HCT116 (cell line): ENCODE measurements at places on chromosomes 12 and 14. TPM values are rescaled to one million over a fixed set of nuclear protein-coding genes. Genes with fewer than 3 reads are reported as not detected.

NPFF gene
- not detected for total RNA-seq

- DNase-seq, result no peak
Observed at GRCh38 chr12:131124487-131125280, 171.0 kb downstream of the ADGRD1 start.

TAS2R42 gene
- total RNA-seq, result not detected

DNA sequence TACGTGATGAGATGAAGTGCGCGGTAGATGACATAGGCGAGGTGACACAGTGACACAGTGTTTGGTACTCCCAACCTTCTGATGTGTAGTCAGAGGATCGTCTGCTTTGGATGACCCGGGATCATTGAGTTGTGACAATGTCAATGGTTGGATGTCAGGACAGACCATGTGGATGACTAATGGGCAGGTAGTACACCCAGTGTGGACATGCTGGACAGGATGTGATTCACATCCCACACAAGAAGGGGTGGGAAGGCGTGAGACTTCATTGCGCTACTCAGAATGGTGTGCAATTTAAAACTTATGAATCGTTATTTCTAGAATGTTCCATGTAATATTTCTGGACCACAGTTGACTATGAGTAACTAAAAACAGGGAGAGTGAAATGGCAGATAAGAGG is 23.8 kb downstream of the MAP3K9 start:
- DNase-seq, result no peak

GTF2A1 gene
- total RNA-seq, result 39.7 TPM

GRCh38 chr12:2958432-2959191 is 585 bp upstream of the TEAD4 start:
- peak; percentile 33 for DNase-seq

GLT8D2 gene
- total RNA-seq, result 4.8 TPM

DNA sequence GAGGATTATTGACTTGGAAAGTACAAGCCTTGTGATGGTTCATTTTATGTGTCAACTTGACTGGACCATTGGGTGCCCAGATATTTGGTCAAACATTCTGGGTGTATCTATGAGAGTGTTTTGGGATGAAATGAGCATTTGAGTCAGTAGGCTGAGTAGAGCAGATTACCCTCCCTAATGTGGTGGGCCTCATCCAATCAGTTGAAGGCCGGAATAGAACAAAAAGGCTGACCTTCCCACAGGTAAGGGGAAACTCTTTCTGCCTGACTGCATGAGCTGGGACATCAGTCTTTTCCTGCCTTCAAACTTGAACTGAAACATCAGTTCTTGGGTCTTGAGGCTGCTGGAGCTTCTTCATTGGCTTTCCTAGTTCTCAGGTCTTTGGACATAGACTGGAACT is 98.1 kb downstream of the ANO2 start:
- no peak for DNase-seq

GRCh38 chr12:68636268-68636667 is 25.6 kb downstream of the RAP1B start:
- no peak for DNase-seq

GRCh38 chr12:78457938-78458337 is 406.6 kb upstream of the SYT1 start:
- no peak for DNase-seq

GRCh38 chr12:51362747-51363342 is 16.4 kb upstream of the CELA1 start:
- DNase-seq, result no peak

TIGAR gene
- 13.7 TPM for total RNA-seq

DNA sequence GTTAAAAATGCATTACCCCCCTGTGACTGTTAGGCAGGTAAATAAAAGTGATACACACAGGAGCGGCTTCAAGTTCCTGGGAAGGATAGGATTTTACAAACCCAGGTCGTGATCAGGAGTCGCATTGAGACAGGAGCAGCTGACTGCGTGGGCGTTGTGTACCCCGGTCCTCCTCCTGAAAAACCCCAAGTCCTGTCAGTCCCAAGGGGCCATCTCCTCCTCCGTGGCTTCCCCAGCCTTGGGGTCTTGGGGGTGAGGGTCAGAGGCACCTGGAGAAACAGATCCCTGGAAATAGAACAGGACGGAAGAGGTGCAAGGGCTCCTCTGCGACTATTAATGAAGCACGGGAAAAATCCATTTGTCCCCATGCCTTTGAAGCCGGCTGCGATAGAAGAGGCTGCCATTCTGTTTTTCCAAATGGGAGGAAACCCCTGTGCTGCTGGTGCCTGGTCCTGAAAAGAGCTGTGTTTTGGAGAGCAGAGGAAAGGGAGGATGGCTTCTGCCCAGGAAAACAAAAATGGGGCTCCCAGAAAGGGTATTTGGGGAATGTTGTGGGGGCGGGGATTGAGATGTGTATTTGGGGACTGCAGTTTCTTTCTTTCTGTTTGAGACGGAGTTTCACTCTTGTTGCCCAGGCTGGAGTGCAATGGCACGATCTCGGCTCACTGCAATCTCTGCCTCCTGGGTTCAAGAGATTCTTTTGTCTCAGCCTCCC is 143.1 kb downstream of the ZNF664 start:
- DNase-seq, result no peak

PTPRR gene
- total RNA-seq, result 0.27 TPM

- DNase-seq, result no peak
Observed at GRCh38 chr12:48972213-48972951, 847 bp upstream of the WNT10B start.

PTPRQ gene
- not detected for total RNA-seq

DNA sequence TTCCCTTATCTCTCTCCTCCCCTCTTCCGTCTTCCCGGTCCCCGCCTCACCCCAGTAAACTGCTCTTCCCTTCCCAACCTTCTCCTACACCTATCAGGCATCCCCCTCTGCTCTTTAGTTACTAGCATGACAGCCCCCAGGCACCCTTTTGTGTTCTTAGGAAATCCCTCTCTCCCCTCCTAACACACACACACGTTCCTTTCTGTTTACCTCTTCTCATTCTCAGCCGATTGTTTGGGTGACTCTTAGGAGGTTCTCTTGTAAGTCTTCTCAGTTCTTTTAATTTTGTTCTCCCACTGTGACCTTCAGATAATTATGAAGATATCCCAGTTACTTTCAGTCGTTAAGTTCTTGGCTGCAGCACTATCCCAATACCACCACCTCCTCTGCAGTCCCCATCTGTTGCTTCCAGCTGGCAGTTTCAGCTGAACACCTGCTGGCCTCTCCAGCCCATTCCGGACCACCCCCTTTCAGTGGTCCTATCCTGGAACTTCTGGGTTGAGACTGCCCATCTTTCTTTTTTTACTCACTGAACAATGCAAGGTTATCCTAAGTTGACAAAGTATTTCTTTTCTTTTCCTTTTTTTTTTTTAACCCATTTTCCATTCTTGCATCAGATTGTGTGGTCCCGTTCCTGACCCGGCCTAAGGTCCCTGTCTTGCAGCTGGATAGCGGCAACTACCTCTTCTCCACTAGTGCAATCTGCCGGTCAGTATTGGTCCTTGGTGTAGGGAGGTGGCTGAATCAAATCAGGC is 711 bp downstream of the MARS1 start:
- DNase-seq, result no peak

GRCh38 chr14:22289570-22289969 is 299.5 kb downstream of the DAD1 start:
- DNase-seq, result no peak

DNA sequence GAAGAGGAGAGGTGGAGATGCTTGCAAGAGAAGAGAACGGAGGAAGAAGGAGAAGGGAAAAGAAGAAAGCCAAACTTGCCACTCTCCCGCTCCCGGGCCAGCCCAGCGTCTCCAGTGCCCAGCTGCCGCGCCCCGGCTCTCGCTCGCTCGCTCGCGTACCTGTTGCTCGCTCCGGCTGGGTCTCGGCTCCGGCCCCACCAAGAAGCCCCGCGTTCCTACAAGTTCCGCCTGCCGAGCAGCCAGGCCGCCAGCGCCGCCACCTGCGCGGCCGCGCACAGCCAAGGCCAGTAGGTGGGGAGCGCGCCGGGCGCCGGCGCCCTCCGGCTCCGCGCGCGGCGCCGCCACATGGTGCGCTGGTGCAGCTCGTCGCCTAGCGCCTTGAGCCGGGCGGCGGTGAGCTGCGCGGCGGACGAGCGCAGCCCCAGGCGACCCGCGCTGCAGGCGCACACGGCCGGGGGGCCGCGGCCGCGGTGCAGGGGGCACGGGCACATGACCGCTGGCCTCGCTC is 370 bp downstream of the HRK start:
- DNase-seq, result no peak

MYF6 gene
- total RNA-seq, result not detected

KRT73 gene
- not detected for total RNA-seq
